ENCODE measurements at places on chromosomes 3 and 15. TPM values are rescaled to one million over a fixed set of nuclear protein-coding genes. Genes with fewer than 3 reads are reported as not detected.
A peak's percentile ranks its signal among the peaks of the same experiment; 100 is the strongest.

DNA sequence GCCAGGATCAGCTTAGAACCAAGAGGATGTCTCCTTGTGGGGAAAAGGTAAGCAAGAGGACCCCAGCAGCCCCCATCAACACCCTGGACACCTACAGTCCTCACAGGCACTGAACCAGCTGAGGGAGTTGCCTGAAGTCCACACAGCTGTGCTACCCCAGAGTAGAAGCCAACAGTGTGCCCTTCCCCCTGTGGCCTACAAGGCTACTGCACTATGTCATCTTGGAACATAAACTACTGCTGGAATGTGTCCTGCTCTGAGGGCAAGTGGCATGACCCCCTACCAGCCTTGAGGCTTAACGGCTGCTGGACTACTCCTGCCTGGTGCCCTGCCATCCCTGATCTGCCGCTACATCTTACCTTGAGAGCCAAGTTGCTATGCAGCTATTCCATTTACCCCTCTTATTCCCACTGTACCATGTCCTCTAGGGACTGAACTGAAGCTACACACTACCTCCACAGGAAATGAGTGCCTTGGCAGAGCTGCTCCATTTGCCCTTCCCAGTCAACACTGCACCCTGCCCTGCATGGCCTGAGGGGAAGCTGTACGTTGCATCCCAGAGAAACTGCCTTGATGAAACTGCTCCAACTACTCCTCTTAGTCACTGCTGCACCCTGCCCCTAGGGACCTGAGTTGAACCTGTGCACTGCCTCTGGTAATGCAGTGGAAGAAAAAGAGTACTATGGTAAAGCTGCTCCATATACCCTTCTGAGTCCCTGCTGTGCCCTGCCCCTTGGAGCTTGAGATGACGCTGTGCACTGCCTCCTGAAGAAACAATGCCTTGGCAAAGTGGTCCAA is 40.2 kb upstream of the ATP13A5 start:
- no peak for DNase-seq

GRCh38 chr15:41512512-41512939 is 1.1 kb downstream of the LTK start:
- no peak for DNase-seq

DNA sequence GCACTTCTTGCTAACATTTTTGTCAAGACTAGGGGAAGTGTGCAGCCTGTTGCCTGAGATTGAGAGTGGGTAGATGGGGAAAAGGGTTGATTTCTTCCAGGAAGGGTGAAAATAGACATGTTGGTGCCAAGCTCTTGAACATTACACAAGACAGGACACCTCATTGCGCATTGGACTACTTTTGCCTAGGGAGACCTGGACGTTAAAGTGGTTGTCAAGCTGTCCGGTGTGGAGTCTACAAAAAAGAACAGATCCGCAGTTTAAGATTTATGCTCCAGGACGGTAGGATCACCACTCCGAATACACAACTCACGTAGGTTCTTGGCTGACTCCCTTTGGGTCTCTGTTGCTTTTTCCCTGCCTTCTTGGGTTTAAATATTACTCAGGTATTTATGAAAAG is 56.3 kb upstream of the LRIG1 start:
- no peak for DNase-seq

- DNase-seq = no peak
Observed at GRCh38 chr3:61415201-61415600, 146.2 kb upstream of the PTPRG start.

DNA sequence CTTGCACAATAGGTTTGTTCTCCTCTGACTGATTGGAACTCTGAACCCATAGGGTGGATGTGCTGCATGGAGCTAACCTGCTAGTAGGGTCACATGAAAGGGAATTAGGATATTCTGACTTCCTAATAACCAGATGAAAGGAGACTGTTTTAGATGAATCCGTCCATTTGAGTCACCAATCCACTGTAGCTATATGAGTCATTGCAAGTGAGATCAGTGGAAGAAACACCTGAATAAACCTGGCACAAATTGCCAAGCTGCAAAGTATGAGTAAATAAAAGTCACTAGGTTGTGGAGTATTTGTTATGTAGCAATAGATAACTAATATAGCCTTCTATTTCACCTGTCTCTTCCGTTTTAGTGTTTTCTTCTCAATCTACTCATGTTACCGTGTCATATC is 584.4 kb downstream of the PDCD6IP start:
- no peak for DNase-seq

CD96 gene
- 0.39 TPM for polyA plus RNA-seq

FBXO40 gene
- 2.0 TPM for polyA plus RNA-seq

DNA sequence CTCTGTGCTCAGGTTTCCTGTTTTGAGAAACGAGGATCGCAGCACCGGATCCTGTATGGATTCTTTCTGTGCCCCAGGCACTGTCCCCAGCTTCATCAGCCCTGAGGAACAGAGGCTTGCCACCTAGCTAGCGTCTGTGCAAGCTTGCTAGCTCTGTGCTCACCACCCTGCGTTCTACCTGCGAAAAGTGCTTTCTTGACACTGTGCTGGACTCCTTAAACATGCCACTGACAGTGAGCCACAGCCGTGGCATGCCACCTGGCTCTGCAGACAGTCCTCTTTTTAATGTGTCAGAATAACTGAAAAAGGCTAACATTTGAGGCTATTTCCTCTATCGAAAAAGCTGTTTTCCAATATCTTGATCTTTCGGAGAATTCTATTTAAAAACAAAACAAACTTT is 1.4 kb downstream of the PGPEP1L start:
- DNase-seq = no peak

- no peak for DNase-seq
Observed at GRCh38 chr3:7700539-7700938, 801.1 kb upstream of the LMCD1 start.

DNA sequence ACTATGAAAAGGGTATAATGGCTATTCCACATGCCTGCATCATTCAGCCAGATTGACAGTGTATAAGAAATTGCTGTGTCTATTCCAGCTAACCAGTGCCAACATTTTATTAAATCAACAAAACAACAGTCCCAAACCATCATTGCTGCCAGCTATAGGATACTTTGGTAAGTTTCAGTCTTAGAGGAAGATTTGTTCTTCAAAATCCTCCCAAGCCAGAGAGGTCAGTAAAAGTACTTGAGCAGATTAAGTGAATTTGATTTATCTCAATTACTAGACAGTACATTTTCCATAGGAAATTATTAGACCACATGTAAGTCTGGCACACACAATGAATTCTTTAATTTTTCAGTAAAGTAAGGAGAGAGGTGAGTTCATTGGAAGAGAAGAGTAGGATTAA is 50.7 kb downstream of the TFG start:
- peak; percentile 93 for DNase-seq

DNA sequence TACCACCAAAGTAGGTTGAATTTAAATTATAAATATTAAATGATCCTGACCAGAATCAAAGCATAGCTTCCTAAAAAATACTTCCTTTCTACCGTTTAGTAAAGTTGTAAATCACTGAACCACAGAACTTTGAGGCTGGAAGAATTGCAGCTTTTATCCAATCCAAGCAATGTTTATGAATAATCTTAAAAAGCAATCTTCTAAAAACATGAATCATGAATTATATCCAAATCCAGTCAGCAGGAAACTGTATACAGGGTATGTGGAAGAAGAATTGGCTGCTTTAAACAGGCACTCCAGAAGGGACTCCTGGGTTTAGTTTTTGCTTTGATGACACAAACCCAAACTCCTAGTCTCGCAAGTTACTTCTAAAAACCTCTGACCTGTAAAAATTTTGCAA is 30.2 kb downstream of the HEG1 start:
- no peak for DNase-seq

- DNase-seq = no peak
Observed at GRCh38 chr3:197680955-197681521, 55.7 kb downstream of the RUBCN start.

GRCh38 chr15:66404532-66404931 is 17.8 kb downstream of the MAP2K1 start:
- no peak for DNase-seq

- DNase-seq = peak; percentile 50
Observed at GRCh38 chr15:95556866-95557225, 773.7 kb upstream of the NR2F2 start.

GRCh38 chr3:119195911-119196310 is 22.5 kb downstream of the UPK1B start:
- DNase-seq = no peak

DNA sequence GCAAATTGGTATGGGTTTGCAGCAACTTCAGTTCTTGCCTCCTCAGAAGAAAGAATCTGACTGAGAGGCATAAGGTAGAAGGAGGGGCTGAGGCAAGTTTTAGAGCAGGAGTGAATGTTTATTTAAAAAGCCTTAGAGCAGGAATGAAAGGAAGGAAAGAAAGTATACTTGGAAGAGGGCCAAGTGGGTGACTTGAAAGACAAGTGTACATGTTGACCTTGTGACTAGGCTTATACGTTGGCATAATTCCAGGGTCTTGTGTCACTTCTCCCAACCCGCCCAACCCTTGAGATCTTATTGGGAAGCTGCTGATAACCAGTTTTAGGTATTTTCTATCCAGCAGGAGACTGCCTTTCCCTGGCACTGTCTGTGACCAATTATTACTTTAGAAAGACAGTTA is 436.9 kb upstream of the ZNF717 start:
- peak; percentile 5 for DNase-seq

CCRL2 gene
- 0.60 TPM for polyA plus RNA-seq

PPP1R14D gene
- 0.23 TPM for polyA plus RNA-seq

GRCh38 chr3:193883551-193883950 is 252.4 kb upstream of the HES1 start:
- DNase-seq = no peak

DNA sequence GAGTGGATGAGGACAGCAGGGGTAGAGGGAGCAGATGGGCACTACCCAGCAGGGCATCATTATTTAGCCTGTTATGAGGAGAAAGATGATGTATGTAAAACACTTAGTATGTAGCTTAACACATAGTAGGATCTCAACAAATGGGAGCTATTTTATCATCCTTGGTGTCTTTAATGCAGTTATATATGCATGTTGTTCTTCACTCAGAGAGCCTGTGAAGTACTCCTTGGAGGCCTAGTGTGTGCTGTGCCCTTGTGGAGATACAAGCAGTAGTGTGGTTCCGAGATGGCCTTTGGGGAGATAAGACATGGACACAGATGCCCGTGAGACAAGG is 124.2 kb downstream of the LIPC start:
- no peak for DNase-seq

- no peak for DNase-seq
Observed at GRCh38 chr3:47247131-47248064, 35.2 kb downstream of the KIF9 start.

DNA sequence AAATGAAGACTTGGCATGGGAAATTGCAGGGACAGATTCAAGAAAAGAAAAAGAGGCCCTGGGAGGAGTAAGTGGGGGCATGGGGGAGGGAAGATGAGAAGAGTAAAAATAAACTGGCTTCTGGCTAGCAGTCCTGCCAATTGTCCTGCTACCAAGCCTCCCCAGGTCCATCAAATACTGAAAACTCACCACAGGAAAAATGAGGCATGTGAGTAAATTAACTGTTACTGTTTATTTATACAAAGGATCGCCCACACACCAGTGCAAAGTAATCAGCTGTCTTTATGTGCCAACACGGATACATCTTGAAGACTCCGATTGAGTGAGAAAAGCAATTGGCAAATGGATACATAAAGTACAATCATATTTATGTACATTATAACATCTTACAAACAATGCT is 10.7 kb upstream of the KLHL25 start:
- DNase-seq = no peak

- DNase-seq = no peak
Observed at GRCh38 chr15:100042558-100042957, 299.2 kb downstream of the ADAMTS17 start.

- peak; percentile 45 for DNase-seq
Observed at GRCh38 chr15:41695750-41696436, 35.7 kb downstream of the MGA start.

DNA sequence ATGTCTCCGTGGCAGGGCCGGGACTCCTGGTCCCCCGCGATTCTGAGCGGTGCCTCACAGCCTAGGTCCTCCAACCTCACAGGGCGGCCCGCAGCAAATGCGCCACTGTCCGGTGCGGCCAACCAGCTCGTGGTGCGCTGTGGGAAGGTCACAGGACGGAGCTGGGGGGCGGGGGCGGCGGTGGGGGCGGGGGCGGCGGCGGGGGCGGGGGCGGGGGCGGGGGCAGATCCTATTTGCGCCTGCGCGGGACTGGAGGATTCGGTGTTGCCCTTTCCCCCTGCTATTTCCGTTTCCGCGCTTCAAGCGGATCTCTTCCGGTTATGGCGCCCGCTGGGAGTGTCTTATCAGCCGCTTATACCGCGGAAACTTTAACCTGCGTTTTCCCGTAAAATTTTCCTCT is 106.7 kb upstream of the SNRPN start:
- DNase-seq = peak; percentile 74

THRB gene
- polyA plus RNA-seq = 2.1 TPM

- DNase-seq = no peak
Observed at GRCh38 chr3:142040941-142041491, 108.3 kb downstream of the TFDP2 start.

B3GALNT1 gene
- 18.2 TPM for polyA plus RNA-seq

GRCh38 chr3:46764206-46764605 is 46.5 kb upstream of the PRSS50 start:
- DNase-seq = no peak

DNA sequence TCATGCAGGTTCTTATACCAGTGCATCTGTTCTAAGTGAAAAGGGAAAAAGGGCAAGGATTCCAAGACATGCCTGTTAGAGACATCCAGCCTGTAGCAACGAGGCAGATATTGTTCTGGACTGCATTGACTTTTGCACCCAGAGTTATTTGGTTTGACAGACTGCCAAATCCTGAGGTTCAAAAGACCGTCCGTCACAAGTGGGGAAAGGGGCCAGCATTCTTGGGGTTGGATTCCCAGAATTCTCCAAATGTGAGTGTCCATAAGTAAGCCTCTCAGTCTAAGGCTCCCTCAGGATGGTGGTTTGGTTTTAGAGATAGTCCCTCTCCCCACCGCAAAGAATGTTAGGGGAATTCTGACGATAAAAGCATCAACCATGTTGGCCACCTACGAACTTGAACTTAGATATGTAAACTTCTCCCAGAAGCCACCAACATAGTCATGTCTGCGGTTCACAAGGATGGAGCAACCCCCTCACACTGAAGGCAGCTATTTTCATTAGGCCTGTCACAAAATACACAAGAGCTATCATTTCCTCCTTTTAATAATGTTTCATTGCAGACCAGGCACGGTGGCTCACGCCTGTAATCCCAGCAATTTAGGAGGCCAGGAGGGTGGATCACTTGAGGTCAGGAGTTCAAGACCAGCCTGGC is 13.6 kb upstream of the LACTB start:
- DNase-seq = peak; percentile 52

- no peak for DNase-seq
Observed at GRCh38 chr3:193767353-193768069, 174.5 kb downstream of the OPA1 start.

TMEM207 gene
- polyA plus RNA-seq = not detected

- no peak for DNase-seq
Observed at GRCh38 chr3:158369279-158369678, 201.7 kb upstream of the MLF1 start.

DNA sequence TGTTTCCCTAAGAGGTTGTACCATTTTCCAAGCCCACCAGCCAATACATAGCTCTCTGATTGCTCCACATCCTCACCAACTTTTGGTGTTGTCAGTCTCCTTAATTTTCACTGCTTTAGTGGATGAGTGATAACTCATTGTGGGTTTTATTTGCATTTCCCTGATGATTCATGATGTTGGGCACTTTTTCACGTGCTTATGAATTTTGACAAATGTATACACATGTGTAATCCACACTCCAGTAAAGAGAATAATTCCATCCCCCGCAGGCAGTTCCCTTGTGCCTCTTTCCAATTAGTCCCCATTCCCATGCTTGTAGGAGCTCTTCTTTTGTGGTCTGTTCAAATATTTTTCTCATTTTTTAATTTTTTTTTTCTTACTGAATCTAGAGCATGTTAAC is 52.4 kb downstream of the ANP32A start:
- DNase-seq = no peak

GRM2 gene
- 0.53 TPM for polyA plus RNA-seq

CAMP gene
- 1.8 TPM for polyA plus RNA-seq

Measured in muscle of leg (tissue), 16 donors.